ENCODE measurements at places on chromosomes 7 and 10.

DNA sequence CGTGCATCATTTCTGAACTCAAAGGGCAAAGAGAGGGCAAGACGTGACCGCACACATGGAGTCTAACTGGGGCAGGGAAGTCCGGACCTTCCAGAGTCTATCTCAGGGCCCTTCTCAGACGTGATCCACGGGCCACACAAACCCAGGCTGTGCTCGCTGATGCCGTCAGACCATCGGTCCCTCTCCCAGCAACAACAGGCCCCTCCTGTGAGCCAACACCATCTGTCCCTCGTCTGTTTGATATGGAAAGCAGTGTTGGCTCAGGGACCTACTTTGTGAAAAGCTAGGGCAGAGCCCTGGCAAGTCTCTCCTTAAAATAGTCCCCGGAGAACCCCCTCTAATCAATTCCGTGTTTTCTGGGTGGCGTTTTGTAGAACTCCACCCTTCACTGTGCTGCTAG, 208.8 kb downstream of the TCERG1L start:
- H3K27ac ChIP-seq, result no peak overlapping the region
- no peaks in the 10 kb centered on the region for H3K4me1 ChIP-seq
- H3K36me3 ChIP-seq, result no peaks in the 10 kb centered on the region
- no peak overlapping the region for H3K4me3 ChIP-seq
- no peak for DNase-seq

- no peak for DNase-seq
- H3K36me3 ChIP-seq, result no peaks in the 10 kb centered on the region
- peaks cover 36% of the 10 kb centered on the region for H3K4me1 ChIP-seq
Measured at GRCh38 chr7:107816011-107816566, 13.1 kb upstream of the SLC26A3 start.

- no peak overlapping the region for H3K27ac ChIP-seq
- H3K27me3 ChIP-seq, result peaks cover 15% of the 10 kb centered on the region
- no peak overlapping the region for H3K4me3 ChIP-seq
- no peaks in the 10 kb centered on the region for H3K36me3 ChIP-seq
Measured at GRCh38 chr7:26504411-26505120, 212.9 kb downstream of the SNX10 start.

GRCh38 chr7:80008039-80008438, 126.6 kb upstream of the GNAI1 start:
- DNase-seq, result no peak
- H3K4me1 ChIP-seq, result no peaks in the 10 kb centered on the region
- H3K4me3 ChIP-seq, result no peak overlapping the region
- H3K27ac ChIP-seq, result no peak overlapping the region
- no peaks in the 10 kb centered on the region for H3K36me3 ChIP-seq
- no peaks in the 10 kb centered on the region for H3K27me3 ChIP-seq

DNA sequence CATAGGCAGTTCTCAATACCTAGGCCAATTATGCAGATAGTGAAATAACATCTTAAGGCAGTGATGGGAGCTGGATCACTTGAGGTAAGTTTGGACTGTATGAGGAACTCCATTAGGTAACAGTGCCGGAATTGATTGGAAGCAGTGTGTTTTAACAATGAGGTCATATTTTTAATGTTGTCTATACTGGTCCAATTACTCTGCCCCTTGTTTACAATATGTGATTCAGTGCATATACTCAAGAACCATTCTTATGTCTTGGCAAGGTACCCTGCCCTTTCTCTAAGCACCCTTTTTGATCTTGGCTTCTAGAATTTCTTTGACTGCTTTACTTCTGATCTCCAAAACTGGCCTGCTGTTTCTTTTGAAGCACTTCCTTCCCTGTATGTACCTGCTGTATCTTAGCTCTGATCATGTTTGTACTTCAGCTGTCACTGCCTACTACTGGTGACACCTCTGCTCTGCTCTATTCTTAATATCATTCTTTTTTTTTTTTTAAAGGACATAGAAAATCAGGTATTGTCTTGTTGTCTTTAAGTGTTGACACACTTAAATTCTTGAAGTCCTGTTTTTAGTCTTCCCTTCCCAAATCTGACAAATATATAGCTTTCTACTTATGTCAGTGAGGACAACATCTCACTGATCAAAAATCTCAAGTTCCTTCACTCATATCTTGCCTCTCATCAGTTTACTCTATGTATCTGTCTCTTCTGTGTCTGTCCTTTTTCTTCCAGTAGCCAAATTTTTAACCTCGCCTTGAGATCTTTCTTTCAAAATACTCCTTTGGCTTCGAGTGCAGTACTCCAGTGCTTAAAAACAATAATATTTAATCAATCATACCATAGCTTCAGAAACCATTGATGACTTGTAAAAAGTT, 46.4 kb upstream of the RPA3 start:
- DNase-seq, result no peak
- H3K27me3 ChIP-seq, result no peaks in the 10 kb centered on the region
- H3K27ac ChIP-seq, result peak overlapping the region; percentile 61
- no peak overlapping the region for H3K4me3 ChIP-seq
- H3K4me1 ChIP-seq, result peaks cover 38% of the 10 kb centered on the region

DNA sequence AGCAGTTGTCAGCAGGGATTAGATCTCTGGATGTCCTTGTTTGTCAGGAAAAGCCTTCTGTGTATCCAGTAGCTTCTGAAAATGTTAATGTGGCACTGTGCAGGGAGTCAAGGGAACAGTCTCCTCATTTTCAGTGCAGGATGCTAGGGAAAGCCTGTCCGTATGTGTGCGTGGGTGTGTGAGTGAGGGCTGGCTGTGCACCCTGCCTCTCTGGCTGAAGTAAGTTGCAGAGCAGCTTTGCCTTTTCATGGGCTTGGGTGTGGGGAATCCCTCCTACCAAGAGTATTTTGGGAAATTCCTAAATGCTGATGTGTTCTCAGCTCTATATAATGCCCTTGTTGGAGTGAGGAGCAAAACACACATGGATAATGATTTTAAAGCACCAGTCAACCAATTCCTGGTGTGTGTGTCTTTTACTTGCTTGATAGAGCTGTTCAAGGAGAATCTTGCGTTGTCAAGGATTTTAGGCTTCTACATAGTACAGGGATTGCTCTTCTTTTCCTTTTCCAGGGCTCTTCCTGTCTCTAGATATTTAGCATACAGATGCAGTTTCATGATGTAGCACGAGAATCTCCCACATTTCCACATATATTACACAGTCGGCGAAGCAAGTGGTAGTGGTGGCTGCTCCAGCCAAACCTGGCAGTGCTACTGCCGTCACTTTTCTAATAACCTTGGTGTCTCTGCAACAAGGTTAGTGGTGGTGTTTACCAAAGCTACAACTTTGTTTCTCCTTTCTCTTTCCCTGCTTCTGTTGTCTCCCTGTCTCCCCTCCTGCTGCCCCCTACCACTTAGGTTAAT, 92.8 kb downstream of the MCU start:
- no peaks in the 10 kb centered on the region for H3K27me3 ChIP-seq
- H3K27ac ChIP-seq, result no peak overlapping the region
- DNase-seq, result no peak
- peaks cover 12% of the 10 kb centered on the region for H3K4me1 ChIP-seq
- H3K4me3 ChIP-seq, result no peak overlapping the region

DNA sequence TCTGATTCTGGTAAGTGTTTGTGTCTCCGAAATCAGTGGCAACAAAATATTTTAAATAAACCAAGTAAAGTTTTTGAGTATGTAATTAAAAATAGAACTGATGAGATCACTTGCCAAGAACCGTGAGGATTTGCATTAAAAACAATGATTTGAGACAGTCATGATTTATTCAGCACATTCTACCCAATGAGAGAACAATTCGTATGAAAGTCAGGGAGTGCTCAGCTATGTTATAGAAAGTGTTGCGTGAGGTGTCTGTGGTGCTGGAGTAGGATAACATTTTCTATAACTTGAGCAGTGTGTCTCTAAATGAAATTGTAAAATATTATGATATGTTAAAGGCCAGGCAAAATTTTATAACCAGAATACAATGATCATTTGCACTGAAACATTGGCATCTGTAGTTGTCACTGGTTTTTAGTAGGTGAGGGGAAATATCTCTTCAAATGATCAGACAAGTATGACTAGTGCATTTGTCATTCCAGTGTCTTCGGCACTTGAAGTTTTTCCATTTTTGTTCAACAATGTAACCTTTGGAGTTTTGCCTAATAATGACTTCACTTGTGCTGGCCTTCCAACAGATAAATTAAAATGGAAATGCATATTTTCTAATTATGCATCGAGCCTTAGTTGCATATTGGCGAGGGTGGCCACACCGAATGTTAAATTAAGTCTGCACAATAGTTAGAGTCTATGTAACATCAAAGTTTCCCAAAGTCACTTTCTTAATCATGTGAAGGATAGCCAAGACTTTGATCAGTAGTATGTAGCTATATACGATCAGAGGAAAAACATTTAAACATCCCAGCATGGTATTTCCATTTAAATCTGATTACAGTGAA, 335.9 kb downstream of the GFRA1 start:
- no peak for DNase-seq
- H3K4me1 ChIP-seq, result no peaks in the 10 kb centered on the region
- no peaks in the 10 kb centered on the region for H3K36me3 ChIP-seq
- no peak overlapping the region for H3K27ac ChIP-seq
- H3K4me3 ChIP-seq, result no peak overlapping the region

GRCh38 chr7:157009778-157010587, 480 bp downstream of the MNX1 start:
- no peaks in the 10 kb centered on the region for H3K36me3 ChIP-seq
- H3K27me3 ChIP-seq, result peaks cover 86% of the 10 kb centered on the region
- H3K4me1 ChIP-seq, result peaks cover 23% of the 10 kb centered on the region
- DNase-seq, result peak; percentile 32
- peak overlapping the region; percentile 43 for H3K4me3 ChIP-seq
- H3K27ac ChIP-seq, result no peak overlapping the region

DNA sequence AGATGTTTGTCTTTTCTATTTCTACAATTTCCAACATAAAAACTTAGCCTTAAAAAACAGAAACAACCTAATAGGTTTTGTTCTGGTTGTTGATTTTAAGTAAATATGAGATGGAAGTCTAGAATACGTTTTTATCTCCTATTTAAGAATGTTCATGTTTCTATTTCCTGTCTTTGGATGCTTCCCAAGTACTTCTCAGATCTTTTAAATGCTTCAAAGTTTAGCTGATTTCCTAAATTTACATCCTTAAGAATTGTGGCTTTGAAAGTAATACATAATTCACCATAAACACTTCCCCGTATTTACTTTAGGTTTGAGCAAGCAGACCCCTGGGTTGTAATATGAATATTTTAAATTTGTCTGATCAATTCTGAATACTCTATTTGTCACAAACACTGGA, 70.5 kb downstream of the RAPGEF5 start:
- DNase-seq, result no peak
- no peak overlapping the region for H3K27ac ChIP-seq
- no peaks in the 10 kb centered on the region for H3K36me3 ChIP-seq
- H3K27me3 ChIP-seq, result peaks cover 11% of the 10 kb centered on the region
- H3K4me3 ChIP-seq, result no peak overlapping the region

GRCh38 chr10:15472431-15473395, 101.6 kb upstream of the FAM171A1 start:
- no peaks in the 10 kb centered on the region for H3K36me3 ChIP-seq
- no peak overlapping the region for H3K27ac ChIP-seq
- H3K4me1 ChIP-seq, result no peaks in the 10 kb centered on the region

- no peak overlapping the region for H3K4me3 ChIP-seq
- peak overlapping the region; percentile 34 for H3K27ac ChIP-seq
- H3K36me3 ChIP-seq, result peaks cover 24% of the 10 kb centered on the region
- H3K27me3 ChIP-seq, result peaks cover 6% of the 10 kb centered on the region
- no peak for DNase-seq
Measured at GRCh38 chr7:41885078-41885477, 182.2 kb upstream of the INHBA start.

DNA sequence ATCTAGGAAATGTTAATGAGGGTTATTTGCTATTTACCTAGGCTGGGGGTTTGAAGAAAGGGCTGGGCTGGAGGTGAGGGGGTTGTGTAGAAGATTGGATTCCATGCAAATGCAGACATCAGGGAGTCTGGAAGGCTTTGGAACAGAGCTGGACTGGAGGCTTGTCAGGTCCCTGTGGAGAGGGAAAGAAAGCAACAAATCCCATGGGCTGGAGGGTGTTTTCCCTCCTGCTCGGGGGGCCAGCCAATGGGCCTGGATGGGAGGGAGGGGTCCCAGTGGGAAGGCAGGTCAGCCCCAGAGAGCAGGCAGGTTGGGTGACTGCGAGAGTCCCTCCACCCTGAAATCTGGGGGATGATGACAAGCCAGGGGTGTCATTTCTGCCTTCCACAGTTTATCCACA, 431.8 kb downstream of the RPS24 start:
- H3K36me3 ChIP-seq, result no peaks in the 10 kb centered on the region
- no peak overlapping the region for H3K27ac ChIP-seq
- no peaks in the 10 kb centered on the region for H3K4me1 ChIP-seq
- no peak for DNase-seq

DNA sequence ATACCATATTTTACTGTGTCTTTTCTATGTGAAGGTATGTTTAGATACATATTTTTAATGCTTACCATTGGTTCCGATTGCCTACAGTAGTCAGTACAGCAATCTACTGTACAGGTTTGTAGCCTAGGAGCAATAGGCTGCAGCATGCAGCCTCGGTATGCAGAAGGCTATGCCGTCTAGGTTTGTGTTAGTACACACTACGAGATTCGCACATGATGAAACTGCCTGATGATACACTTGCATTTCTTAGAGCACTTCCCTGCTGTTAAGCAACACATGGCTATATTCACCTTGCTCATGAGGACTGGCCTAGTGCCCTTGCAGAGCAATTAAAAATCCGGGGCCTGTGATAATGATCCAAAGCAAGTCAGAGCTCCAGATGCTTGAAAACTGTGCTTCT, 62.4 kb downstream of the MKX start:
- DNase-seq, result no peak
- no peak overlapping the region for H3K27ac ChIP-seq
- H3K4me1 ChIP-seq, result no peaks in the 10 kb centered on the region
- H3K4me3 ChIP-seq, result no peak overlapping the region
- no peaks in the 10 kb centered on the region for H3K36me3 ChIP-seq

DNA sequence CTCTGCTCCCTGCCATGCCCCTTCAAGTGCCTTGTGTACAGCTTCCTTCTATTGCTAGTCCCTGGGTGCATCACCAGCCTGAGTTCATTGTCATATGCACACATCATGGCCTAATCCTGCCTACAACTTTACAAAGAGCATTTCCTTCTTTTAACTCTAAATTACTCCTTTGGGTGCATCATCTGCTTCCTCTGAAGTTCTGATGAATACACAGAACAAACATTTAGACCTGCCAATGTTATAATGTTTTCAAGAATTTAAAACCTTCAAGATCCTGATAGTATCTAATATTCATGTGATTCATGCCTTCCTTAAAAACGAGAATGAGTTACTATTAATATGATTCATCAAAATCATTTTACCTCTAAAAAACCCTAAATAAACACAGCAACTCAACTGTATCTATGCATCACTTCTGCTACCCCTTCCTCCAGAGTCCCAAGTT, 357.1 kb downstream of the MAGI2 start:
- no peaks in the 10 kb centered on the region for H3K4me1 ChIP-seq
- no peak for DNase-seq
- H3K36me3 ChIP-seq, result no peaks in the 10 kb centered on the region
- H3K27ac ChIP-seq, result no peak overlapping the region

DNA sequence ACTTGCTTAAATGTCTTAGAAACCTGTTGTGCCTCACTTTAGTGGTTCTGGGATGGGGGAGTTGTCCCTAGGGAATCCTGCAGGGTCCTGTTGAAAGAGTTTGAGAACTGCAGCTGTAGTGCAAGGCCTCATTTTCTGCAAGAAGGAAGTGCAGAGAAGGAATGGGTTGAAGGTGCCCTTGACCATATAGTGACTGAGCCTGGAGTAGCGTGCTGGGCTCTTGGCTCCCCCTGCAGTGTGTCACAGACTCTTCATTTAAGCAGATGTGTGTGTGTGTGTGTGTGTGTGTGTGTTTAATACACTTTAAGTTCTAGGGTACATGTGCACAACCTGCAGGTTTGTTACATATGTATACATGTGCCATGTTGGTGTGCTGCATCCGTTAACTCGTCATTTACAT, 92.2 kb downstream of the GRK5 start:
- DNase-seq, result no peak
- peaks cover 60% of the 10 kb centered on the region for H3K4me1 ChIP-seq
- H3K27ac ChIP-seq, result no peak overlapping the region
- no peaks in the 10 kb centered on the region for H3K27me3 ChIP-seq
- peaks cover 9% of the 10 kb centered on the region for H3K36me3 ChIP-seq
